SJSA1 (cell line): ENCODE measurements at places on chromosomes 16 and 17.

- no peak overlapping the region for H3K27ac ChIP-seq
- H3K4me1 ChIP-seq: peaks cover 6% of the 10 kb centered on the region
- peak; percentile 35 for DNase-seq
- no peaks in the 10 kb centered on the region for H3K36me3 ChIP-seq
- 0 out of 2 replicates have a peak, but pooled peaks cover 3% of the 10 kb centered on the region for H3K27me3 ChIP-seq
These were observed 38.4 kb upstream of the IRF8 start for GRCh38 chr16:85860413-85861094.

DNA sequence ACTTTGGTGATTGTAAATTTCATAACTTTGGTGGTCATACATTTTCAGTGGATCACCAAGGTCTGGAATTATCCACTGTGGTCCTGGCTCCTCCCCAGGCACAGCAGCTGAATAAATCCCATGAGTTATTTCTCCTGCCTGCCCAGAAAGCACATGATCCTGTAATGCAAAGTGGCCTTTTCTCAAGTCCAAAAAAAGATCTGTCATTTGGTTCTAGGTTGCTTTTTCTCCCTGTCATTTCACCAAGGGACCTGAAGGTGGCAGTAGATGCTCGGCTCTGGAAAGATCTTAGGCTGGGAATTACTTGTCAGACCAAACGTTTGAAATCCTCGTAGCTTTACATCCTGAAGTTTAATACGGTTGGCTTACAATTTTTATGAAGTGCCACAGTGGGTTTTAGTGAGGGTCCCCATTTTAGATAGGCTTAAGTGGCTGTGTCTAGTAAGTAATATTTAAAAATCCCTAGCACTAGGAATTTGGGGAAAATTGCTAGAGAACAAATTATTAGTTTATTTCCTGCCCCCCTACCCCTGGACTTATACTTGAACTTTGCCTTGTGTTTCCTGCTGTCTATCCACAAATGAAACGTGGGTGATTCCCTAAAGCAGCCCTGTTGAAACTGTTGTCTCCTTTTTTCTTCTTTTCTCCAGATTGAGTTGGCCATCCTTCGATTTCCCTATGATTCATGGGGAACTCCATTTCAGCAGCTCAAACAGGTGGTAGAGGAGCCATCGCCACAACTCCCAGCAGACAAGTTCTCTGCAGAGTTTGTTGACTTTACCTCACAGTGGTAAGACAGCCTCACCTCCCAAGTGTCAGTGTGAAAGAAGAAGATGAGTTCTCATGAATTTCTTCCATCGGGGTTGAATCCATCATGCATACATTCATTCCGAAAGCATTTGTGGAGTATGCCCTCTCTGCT, 111.7 kb downstream of the MAP2K6 start:
- no peak for DNase-seq
- H3K4me3 ChIP-seq: no peak overlapping the region
- no peaks in the 10 kb centered on the region for H3K27me3 ChIP-seq
- no peak overlapping the region for H3K27ac ChIP-seq
- no peaks in the 10 kb centered on the region for H3K4me1 ChIP-seq
- no peaks in the 10 kb centered on the region for H3K36me3 ChIP-seq

DNA sequence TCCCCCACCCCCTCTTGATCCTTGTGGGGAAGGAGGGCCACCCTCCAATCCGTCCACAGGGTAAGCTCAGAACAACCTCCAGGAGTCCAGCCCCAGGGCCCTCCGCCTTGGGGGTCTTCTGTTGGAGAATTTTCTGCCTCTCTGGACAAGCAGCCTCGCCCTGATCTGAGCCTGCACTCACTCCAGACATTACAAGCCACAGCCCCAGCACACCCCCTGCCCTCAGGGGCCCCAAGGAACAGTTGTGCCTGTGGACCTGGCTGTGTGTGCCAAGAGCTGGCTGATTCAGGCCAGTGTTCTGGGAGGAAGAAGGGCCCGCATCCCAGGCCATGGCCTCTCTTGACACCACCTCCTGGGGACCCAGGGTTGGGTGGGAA, 477 bp upstream of the ARHGAP27 start:
- peaks cover 36% of the 10 kb centered on the region for H3K27me3 ChIP-seq
- DNase-seq: no peak
- H3K4me3 ChIP-seq: no peak overlapping the region
- H3K36me3 ChIP-seq: peaks cover 14% of the 10 kb centered on the region

- DNase-seq: no peak
- H3K36me3 ChIP-seq: no peaks in the 10 kb centered on the region
- no peak overlapping the region for H3K4me3 ChIP-seq
- no peaks in the 10 kb centered on the region for H3K27me3 ChIP-seq
- H3K4me1 ChIP-seq: no peaks in the 10 kb centered on the region
These were observed 119.5 kb downstream of the IRF8 start for GRCh38 chr16:86018487-86018886.

DNA sequence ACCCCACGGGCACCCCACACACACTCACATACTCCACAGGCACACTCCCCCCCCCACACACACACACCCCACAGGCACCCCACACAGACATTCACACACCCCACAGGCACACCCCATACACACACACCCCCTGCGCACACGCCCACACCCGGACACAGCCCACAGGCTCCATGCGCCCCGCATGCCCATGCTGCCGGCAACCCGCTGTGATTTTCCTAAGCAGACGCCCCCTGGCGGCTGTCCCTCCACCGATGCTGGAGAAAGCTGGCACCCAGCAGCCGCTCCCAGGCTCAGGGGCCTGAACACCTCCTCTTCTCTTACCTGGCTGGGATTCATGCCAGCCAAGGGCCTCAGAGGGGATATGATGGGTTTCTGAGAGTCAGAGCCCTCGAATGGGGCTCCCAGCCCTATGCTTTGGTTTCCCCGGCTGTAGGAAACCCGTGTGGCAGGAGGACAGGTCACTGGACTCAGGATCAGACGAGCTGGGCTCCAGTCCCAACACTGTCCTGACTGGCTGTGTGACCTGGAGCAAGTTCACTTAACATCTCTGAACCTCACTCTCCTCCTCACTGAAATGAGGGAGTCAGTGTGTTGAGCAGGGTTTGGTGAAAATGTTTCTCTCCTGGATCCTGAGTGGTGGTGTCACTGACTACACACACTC, 19.6 kb upstream of the TNFRSF13B start:
- H3K4me3 ChIP-seq: no peak overlapping the region
- H3K27ac ChIP-seq: no peak overlapping the region
- no peaks in the 10 kb centered on the region for H3K27me3 ChIP-seq
- peak; percentile 81 for DNase-seq

GRCh38 chr16:88610909-88611812, 27.2 kb upstream of the IL17C start:
- H3K4me3 ChIP-seq: no peak overlapping the region
- no peak for DNase-seq
- H3K27me3 ChIP-seq: no peaks in the 10 kb centered on the region
- H3K4me1 ChIP-seq: peaks cover 27% of the 10 kb centered on the region
- peaks cover 75% of the 10 kb centered on the region for H3K36me3 ChIP-seq

DNA sequence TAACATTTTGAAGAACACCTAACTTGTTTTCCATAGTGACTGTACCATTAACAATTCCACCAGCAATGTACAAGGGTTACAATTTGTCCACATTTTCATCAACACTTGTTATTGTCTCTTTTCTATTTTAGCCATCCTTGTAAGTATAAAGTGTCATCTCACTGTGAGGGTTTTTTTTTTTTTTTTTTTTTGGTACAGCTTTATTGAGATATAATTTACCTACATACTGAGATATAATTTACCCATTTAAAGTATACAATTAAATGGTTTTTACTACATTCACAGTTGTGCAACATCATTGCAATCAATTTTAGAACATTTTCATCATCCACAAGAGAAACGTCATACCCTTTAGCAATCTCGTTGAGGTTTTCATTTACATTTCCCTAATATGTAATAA, 17.9 kb upstream of the TMIGD1 start:
- H3K27me3 ChIP-seq: no peaks in the 10 kb centered on the region
- no peak for DNase-seq
- H3K36me3 ChIP-seq: no peaks in the 10 kb centered on the region
- no peak overlapping the region for H3K4me3 ChIP-seq
